ENCODE measurements at places on chromosomes 16 and 17.
A peak's percentile ranks its signal among the peaks of the same experiment; 100 is the strongest.

GRCh38 chr16:54479546-54479945 is 193.0 kb upstream of the IRX3 start:
- no peak for DNase-seq

DNA sequence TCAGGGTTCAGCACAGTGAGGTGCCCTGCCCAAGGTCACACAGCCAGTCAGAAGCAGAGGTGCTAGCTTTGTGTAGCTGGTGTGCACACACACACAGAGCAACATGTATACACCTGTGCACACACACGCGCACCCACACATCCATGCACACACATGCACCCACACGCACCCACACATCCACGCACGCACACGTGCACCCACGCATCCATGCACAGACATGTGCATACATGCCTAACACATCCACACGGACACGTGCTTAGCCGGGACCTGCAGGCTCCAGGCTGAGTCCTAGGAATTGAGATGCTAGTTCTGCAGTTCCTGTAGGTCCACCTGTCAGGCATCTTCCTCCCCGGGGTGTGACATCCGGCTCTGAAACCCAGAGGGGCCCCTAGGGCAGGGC is 13.0 kb upstream of the DPEP1 start:
- DNase-seq, result no peak

DNA sequence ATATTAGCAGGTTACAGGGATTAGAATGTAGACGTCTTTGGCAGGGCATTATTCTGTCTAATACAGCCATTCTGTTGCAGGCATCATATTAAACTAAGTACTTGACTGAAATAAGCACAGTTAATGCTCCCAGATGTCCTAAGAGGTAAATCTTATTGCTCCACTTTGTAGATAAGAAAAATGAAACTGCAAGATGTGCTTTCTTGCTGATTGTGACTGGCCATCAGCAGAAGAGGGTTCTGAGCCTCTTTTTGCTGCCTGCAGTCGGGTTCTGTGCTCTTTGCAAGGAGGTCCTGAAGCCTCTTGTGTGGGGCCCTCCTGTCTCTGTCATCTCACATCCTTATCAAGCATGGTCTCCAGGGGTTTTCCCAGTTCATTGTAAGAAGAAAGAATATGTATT is 167.1 kb downstream of the KCNJ2 start:
- DNase-seq, result no peak

DNA sequence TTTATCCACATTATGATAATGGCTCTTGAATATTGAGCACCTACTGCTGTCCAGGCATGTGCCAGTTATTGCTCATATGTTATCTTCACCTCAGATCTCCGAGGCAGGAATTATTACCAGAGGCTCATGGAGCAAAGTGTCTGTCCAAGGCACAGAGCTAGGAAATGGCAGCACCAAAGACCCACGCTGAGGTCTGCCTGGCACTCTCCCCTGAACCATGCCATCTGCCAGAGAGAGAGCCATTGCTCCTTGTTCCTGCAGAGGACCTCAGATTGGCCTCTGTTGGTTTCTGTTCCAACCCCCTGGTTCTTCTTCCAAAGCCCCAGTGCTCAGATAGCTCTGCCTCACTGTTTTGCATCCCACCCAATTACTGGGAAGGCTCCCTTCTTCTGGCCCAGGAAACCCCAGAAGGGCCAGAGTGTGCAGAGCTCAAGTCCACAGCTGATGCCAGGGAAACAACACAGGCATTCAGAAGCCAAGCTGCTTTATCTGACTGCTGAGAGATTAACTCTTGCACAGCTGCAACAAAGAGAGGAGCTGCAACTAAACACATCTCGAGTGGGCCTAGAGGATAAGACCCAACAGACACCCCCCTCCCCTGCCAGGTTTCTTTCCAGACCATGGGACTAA is 5.9 kb downstream of the ASIC2 start:
- DNase-seq, result no peak

DNA sequence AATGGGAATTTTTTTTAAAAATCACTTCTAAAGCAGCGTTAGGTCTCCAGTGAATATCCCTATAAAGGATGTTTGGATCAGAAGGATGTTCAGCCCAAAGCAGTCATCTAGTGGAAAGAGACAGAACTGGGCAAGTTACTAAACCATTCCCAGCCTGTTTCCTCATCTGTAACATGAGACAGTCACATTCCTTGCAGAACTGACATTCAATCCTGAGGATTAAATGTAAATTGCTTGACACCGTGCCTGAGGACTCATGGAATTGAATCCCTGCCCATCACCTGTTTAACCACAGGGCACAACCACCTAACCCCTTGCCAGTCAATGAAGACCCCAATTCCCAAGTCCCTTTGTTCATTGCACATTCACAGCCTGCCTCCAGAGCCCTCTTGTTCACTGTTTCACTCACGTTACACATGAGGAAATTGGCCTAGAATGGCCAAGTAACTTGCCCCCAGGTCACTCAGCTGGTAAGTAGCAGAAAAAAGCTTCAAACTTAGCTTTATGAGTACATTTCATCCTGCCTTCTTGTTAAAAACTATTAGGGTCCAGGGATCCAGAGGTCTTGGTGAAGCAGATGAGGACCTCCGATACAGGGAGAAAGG is 1.4 kb downstream of the CMTM2 start:
- no peak for DNase-seq

DNA sequence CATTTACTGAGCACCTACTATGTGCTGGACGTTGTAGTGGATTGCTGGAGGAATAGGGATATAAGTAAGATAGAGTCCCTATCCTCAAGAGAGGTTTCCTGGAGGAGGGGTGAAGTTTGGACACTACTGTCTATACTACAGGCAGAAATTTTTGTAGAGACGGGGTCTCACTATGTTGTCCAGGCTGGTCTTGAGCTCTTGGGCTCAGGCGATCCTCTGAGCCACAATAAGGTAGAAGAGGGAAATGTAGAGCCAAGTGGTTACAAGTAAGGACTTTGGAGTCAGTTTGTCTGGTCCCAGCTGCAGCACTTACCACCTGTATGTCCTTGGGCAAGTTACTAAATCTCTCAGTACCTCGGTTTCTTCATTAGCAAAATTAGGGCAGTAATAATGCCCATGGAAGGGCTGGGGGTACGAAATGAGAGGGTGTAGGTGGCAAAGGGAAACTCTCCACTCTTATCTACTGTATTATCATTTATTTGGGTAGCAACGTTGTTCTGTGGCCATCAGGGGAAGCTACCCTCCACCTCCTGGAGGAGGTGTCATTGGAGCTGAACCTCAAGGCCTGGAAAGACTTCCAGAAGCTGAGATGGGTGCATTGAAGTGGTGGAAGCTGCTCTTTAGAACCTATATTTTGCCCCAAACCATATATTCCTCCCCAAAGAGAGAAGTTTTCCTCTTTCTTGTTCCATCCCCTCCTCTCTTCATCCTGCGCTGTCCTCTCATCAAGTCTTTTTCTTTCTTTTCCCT is 34.9 kb upstream of the DHX8 start:
- DNase-seq, result no peak

- no peak for DNase-seq
Measured at GRCh38 chr17:56756536-56756935, 77.2 kb downstream of the C17orf67 start.

GRCh38 chr17:22703786-22704441 is 1011.6 kb downstream of the KCNJ18 start:
- DNase-seq, result no peak

DNA sequence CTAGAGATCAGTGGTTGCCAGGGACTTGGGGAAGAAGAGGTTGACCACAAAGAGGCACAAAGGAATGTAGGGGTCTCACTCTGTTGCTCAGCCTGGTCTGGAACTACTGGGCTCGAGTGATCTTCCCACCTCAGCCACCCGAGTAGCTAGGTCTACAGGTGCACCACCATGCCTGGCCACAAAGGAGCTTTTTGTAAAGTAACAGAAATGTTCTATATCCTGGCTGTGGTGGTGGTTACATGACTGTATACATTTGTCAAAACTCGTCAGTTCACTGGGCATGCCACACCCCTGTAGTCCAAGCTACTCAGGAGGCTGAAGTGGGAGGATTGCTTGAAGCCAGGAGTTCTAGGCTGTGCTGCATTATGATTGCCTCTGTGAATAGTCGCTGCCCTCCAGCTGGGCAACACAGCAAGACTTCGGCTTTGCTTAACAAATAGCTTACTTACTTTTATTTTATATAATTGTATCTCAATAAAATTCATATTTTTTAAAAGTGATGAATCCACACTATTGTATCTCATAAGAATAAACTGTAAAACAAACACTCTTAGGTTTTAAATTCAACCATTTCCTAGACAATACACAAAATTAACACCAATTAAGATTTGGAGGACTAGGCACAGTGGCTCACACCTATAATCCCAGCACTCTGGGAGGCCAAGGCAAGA is 5.0 kb downstream of the SKA2 start:
- no peak for DNase-seq

DNA sequence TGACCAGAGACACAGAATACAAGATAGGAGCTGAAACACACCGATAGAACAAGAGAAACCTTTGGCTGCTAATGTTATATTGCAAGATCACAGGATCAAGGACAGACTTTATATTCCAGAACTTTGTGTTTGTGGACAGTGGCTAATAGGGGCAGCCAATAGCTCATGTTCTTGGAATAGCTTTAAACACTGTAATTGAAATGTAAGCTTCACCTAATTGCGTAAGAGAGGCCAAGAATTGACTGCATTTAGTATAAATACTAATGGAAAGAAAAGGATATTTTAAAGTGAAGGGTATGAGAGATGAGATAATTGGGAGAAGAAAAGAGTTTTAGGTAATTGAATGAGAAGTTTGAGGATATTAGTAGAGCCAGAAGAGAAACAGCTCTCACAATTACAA is 758.8 kb downstream of the CDH11 start:
- DNase-seq, result no peak

DNA sequence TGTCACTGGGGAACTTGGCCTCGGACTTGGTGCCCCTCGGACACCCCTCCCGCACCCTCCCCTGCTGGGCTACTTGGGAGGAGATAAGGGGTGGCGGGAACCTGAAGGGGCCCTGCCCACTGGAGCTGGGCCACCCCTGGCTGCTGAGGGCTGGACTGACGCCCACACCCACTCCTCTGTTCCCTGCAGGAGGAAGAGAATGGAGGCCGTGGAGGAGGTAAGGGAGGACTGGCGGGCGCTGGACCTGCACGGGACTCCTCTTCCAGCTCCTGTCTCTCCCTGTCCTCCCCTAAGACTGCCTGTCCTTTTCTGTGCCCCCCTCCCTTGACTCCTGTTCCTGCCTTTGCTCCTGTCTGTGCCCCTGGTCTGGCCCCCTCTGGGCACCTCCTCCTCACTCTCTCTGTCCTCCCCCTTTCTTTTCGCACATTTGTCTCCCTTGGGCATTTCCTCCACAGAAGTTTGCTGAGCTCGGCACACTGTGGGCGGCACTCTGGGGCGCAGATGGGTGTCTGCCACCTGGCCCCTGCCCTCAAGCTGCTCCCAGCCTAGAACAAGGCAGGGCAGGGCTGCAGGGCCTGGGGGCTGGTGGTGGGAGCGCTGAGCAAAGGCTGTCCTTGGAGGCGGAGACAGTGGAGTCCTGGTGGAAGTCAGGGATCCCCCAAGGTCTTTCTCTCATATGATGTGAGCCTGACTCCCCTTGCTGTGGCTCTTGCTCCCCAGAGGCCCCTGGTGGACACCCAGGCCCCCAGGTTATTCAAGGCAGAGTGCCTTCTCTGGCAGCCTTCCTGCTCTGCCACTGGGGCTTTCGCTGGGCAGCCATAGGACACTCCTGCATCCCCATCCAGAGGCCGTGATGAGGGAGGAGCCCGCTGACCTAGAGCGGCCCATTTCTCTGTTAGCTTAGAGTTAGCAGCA is 32.7 kb downstream of the ARHGAP23 start:
- no peak for DNase-seq

GRCh38 chr17:31156326-31156725 is 61.5 kb downstream of the NF1 start:
- no peak for DNase-seq

GRCh38 chr17:21089145-21089544 is 37.6 kb upstream of the DHRS7B start:
- no peak for DNase-seq

- peak; percentile 66 for DNase-seq
Measured at GRCh38 chr17:46020023-46020761, 21.1 kb downstream of the STH start.
